Activated CD8-positive, alpha-beta memory T cell treated with anti-CD3 and anti-CD28 coated beads, Interleukin-2, amount 50 U/mL, for 48 hours (primary cell): ENCODE measurements at places on chromosomes 5 and 9.

DNA sequence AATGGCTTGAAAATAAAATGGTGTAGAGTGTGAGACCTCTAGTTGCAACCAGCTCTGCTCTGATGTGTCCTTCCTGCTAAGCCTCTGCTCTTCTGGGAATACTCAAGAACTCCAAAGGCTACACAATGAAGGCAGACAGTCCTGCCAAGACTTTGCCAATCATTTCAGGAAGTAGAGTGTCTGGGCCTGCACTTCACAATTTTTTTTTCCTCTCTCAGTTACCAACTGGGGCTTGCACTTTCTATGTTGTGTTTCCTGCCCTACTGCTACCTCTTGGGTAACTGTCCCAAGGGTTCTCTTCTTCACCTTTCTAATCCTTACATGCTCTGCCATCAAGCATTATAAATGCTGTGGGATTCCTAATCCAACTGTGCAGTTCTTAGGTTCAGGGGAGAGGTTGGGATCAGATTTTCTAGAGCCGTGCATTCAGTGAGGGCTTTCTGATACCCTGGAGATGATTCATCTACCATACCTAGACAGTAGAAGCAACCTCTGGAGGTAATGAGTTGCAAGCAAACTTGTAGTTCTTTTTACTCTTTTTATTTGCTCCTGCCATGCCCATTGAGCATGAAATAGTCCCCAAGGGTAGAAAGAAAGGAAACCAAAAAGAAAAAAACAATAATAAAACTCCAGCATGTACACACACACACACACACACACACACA is 365.9 kb downstream of the MLLT3 start:
- no peak for DNase-seq

- DNase-seq = no peak
Measured at GRCh38 chr5:145166110-145166509, 669.0 kb downstream of the PRELID2 start.

- no peak for DNase-seq
Measured at GRCh38 chr5:78889369-78890140, 95.6 kb downstream of the ARSB start.

DNA sequence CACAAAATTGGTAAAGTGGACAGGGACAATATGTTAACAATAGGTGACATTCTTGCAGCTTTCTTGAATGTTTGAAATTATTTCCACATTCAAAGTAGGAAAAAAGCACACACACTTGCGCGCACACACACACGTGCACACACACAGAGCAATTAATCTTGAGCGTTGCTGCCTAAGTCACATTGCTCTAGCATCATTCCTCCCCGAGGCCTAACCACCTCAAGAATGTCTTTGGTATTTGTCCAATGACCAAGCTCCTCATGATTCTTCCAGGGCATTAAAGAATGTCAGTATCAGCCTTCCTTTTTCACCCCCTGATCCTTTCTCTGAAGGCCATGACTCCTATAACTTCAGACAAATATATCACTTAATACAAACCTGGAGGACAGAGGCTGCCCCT is 198.1 kb downstream of the NPR3 start:
- DNase-seq = no peak

- DNase-seq = no peak
Measured at GRCh38 chr9:119868694-119869093, 499.5 kb upstream of the BRINP1 start.

GRCh38 chr9:124438091-124438490 is 12.2 kb upstream of the ADGRD2 start:
- DNase-seq = no peak

GRCh38 chr9:26012797-26013196 is 334.6 kb upstream of the TUSC1 start:
- no peak for DNase-seq

DNA sequence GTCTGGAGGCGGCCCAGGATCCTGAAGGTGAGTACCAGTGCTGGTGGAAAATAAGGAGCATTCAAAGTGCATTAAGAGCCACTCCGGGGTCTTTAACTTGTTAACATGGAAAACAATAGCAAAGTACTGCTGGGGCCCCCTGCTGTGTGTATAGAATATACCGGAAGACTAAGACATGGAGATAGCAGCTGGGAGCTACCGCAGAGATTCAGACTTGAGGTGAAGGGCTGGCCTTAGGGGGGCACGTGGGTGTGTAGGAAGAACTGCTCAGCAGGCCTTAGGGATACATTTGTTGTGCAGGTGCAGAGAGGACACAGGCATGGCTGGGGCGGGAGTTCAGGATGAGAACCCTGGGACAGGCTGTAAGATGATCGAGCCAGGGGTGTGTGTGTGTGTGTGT is 1.2 kb upstream of the DMRT1 start:
- DNase-seq = no peak

DNA sequence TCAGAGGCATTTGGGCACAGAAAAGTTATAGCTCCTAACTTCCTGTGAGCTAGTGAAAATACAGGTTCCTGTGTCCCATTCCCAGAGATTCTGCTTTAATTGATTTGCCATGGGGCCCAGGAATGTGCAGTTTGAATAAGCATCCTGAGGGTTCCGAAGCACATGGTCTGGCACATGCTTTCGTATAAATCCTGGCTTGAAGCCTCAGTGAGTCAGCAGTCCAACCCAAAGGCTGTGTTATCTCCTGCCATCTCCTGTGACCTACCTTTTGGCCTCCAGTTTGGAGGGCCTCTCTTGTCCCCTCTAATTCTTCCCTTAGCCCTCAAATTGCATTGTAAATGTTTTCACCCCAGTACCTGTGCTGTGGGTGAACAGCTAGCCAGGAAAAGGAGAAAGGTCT is 183.8 kb downstream of the NR3C1 start:
- DNase-seq = no peak

- DNase-seq = no peak
Measured at GRCh38 chr5:135877570-135878155, 18.0 kb downstream of the IL9 start.

DNA sequence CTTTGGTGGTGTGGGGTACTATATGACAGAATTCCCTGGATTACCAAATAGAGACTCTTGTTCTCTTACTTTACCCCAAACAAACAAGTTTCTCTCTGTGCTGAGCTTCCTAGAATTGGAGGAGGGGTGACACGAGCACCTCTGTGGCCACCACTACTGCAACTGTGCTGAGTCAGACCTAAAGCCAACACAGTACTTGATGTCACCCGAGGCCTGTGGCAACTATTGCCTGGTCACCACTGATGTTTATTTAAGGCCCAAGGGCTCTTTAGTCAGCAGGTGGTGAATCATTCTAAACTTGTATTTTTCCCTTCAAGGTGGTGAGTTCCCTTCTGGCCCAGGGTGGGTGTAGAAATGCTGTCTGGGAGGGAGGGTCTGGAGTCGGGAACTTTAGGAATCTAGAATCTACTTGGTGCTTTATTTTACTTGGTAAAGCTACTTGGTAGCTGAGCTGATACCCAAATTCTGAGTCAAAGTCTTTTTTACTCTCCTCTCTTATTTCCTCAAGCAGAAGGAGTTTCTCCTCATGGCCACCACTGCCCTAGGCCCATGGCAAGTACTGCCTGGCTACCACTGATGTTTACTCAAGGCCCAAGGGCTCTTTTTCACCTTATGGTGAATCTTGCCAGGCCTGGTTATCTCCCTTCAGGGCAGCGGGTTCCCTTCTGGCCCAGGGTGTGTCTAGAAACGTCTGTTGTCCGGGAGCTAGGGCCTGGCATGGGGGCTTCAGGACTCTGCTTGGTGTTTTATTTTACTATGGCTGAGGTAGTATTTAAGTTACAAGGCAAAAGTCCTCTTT is 9.8 kb downstream of the LURAP1L start:
- no peak for DNase-seq

DNA sequence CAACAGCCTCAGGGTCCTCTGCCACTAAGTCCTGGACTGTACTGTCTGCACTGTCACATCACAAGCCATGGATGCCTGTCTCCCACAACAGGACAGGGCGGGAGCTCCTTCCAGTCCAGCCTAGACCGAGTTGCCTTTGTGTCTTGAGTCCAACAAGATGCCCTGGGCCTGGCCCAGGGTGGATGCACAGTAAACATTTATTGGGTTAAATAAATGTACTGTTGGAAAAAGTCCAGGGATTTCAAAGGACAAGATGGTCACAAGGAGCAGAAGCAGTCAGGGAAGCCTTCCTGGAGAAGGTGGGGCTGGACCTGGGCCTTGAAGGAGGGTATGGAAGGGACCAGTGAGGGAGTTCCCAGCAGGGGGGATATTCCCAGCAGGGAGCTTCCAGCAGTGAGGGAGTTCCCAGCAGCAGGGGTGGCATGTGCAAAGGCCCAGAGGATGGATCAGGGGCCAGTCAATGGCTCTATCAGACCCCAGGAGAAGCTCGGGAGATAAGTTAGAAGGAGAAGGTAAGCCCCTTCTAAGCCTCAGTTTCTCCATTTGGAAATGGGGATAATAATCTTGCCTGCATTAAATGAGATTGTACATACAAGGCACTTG is 72.7 kb upstream of the NEURL1B start:
- no peak for DNase-seq

GRCh38 chr9:4994166-4994890 is 9.3 kb downstream of the JAK2 start:
- no peak for DNase-seq

- DNase-seq = no peak
Measured at GRCh38 chr5:143586781-143587362, 183.4 kb upstream of the NR3C1 start.

DNA sequence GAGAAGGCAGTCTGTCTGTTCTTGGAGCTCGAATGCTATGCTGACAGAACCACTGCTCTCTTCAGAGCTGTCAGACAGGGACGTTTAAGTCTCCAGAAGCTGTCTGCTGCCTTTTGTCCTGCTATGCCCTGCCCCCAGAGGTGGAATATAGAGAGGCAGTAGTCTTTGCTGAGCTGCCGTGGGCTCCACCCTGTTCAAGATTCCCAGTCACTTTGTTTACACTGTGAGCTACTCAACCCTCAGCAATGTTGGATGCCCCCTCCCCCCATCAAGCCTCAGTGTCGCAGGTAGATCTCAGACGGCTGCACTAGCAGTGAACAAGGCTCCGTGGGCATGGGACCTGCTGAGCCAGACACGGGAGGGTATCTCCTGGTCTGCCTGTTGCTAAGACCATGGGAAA is 344.2 kb downstream of the TMEM161B start:
- DNase-seq = no peak

DNA sequence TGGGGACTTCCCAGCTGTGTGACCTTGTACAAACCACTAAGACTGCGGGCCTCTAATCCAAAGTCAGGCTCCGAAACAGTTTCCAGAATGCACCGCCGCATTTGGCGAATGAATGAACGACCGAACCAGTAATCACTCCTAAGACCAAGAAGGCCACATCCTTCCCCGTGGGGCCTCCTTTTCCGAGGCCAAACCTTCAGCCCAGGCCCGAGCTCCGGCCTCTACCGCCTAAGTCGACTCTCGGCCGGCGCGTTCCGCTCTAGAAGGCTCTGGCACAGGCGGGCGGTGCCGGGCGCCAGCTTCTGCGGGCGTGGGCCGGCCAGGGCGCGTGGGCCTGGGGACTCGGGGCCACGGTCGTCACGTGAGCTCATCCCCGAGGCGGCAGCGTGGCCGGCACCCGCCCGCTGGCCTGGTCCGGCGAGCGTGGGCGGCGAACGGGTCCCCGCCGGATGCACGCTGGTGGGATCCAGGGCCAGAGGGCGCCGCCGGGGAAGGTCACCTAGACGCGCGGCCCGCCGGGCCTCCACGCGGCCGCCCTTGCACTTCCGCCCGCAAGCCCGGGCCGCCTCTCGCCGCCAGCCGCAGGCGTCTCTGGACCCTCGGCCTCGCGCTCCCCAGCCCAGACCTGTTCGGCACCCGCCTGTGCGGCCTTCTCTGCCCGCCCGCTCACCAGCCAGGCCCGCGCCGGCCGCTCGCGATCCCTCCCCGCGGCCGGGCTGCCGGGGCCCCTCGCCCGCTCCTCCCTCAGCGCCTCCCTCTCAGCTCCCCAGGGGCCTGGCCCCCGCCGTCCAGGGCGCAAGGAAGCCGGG is 754 bp downstream of the VDAC1 start:
- peak; percentile 78 for DNase-seq

- no peak for DNase-seq
Measured at GRCh38 chr5:75042522-75042921, 9.8 kb downstream of the GCNT4 start.

- DNase-seq = no peak
Measured at GRCh38 chr5:74342948-74343682, 297.4 kb downstream of the ENC1 start.

DNA sequence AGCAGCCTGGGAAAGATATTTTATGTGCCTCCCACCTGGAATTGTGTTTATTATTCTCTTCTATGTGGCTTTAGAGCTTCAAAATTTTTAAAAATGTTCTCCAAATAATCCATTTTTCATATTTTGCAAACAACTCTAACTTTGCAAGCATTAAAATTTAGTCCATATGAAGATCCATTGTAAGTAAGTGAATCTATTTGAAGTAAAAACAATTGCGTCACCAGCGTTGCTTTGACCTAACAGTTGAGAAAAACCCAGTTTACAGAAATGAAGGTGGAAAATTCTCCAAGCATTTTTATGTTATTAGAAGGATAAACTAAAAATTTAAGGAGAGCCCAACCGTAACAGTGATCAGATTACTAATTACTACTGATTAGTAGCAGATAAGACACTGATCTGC is 38.9 kb upstream of the TLX3 start:
- DNase-seq = no peak

GRCh38 chr5:116970318-116970717 is 395.7 kb upstream of the SEMA6A start:
- no peak for DNase-seq

GRCh38 chr5:156934450-156935211 is 28.4 kb downstream of the TIMD4 start:
- no peak for DNase-seq

- DNase-seq = no peak
Measured at GRCh38 chr9:119537138-119537537, 167.9 kb upstream of the BRINP1 start.

GRCh38 chr5:178426326-178427130 is 163.7 kb downstream of the COL23A1 start:
- DNase-seq = peak; percentile 33

DNA sequence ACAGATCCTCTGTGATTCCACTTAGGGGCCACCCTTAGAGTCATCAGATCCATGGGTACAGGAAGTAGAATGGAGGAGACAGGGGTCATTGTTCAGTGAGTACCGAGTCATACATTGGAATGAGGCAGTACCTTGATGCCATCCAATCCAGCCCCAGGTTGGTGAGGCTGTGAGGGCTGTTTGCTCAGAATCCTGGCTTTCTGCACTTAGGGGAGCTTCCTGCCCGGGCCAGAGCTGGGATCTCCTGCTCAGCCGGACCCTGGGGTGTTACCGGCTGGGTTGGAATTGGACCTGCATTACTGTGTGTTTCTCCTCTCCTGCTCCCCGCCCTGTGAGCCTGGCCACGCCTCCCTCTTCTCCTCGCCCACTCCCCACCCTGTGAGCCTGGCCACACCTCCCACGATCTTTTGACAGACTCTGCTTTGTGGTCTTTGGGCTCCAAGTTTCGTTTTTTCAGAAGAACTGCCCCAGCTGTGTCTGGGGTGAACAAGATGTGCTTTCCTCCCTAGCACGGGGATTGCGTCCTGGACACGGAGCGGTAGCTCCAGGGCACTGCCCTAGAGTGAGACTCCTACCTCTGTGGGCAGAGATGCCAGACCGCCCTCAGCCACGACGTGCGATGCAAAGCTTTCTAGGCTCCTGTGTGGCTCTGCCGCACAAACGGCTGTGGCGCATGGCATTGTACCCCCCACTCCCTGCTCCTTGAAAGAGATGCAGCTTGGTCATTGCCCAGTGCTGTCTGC is 15.4 kb downstream of the TRAF2 start:
- peak; percentile 82 for DNase-seq

GRCh38 chr5:68268101-68268851 is 52.7 kb downstream of the PIK3R1 start:
- DNase-seq = no peak

- DNase-seq = no peak
Measured at GRCh38 chr5:121152411-121152810, 688.3 kb downstream of the PRR16 start.

GRCh38 chr9:28938981-28939380 is 1365.7 kb upstream of the C9orf72 start:
- DNase-seq = no peak

GRCh38 chr9:114677418-114677817 is 4.6 kb downstream of the TEX48 start:
- DNase-seq = no peak
